Stimulated activated CD4-positive, alpha-beta T cell treated with anti-CD3 and anti-CD28 coated beads, Interleukin-15, amount 100 ng/mL, for 24 hours (primary cell): ENCODE measurements at places on chromosomes 7 and 10.
A peak's percentile ranks its signal among the peaks of the same experiment; 100 is the strongest.

GRCh38 chr7:30920584-30921539 lies 9.2 kb downstream of the AQP1 start:
- no peak for DNase-seq

GRCh38 chr7:73736885-73737284 lies 1.7 kb downstream of the ABHD11 start:
- DNase-seq: no peak

- no peak for DNase-seq
These were observed 31.8 kb downstream of the SLC35B4 start for GRCh38 chr7:134284952-134285351.

- no peak for DNase-seq
These were observed 51.3 kb upstream of the TCF7L2 start for GRCh38 chr10:112898540-112899390.

GRCh38 chr7:50330696-50331095 lies 26.2 kb downstream of the IKZF1 start:
- DNase-seq: no peak

- DNase-seq: no peak
These were observed 547.7 kb upstream of the GALNT17 start for GRCh38 chr7:70583965-70584883.

DNA sequence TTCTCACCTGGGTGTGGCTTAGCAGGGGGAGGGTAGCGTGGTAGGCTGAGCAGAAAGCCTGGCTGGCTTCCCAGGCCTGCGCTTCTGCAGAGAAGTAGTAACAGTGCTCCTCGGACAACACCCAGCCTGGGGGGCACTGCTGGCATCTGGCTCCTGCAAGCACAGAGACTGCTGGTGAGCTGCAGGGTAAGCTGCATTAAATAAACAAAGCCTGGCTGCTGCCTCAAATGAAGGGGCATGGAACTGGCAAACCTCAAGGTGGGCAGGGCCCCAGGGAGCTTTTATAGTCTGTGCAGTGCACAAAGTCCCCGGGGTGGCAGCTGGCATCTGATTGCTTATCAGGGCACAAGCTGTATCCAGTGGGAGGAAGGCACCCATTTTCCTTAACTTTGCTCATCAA lies 3.9 kb downstream of the KLRG2 start:
- DNase-seq: no peak

DNA sequence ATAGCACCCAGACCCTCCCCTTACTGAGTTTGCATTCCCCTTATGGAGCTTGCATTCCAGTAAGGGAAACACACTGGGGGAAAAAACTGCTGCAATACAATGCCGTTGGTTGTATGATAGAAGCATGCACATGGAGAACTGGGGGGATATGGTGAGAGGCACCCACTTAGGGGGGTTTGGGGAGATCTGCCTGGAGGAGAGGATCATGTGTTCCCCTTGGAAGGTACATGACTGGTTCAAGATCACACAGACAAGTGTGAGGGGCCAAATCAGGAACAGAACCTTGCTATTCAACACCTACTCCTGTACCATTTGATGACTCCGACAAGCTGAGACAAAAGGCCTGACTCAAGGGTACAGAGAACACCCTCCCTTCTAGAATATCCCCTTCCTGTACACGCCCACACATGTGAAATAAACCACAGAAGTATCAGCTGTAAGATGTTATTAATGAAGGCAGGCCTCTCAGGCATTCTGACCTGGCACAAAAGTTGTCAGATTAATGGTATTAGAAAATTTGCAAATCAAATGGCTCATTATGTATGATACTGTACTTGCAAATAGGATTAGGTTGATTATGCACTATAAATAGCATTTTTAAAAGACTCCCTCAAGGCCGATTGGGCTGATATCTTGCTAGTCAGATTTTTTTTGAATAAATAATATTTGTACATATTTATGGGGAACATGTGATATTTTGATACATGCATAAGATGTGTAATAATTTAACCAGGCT lies 122.2 kb downstream of the NPY start:
- no peak for DNase-seq

GRCh38 chr7:150954201-150954985 lies 23.7 kb downstream of the KCNH2 start:
- no peak for DNase-seq

GRCh38 chr10:50286996-50287803 lies 35.9 kb upstream of the ASAH2 start:
- no peak for DNase-seq

DNA sequence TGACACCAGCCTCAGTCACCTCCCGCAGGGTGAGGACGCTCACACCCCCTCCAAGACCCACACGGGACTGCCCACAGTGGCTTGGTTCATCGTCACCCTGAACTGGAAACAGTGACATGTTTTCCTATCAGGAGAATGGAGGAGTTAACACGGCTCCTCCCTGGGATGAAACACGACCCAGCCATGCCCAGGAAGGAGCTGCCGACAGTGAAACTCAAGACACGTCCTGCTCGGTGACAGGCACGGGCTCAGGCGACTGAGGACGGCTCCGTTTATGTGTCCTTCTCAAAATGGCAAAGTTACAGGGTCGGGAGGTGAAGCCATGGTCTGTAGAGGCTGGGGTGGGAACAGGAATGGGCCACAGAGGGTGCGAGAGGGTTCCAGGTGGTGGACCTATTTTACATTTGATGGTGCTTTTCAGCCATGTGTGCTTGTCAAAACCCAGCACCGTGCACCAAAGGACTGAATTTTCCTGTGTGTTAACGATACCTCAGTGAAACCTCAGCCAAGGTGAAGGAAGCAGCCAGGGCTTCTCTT lies 272.4 kb downstream of the ADARB2 start:
- DNase-seq: no peak

DNA sequence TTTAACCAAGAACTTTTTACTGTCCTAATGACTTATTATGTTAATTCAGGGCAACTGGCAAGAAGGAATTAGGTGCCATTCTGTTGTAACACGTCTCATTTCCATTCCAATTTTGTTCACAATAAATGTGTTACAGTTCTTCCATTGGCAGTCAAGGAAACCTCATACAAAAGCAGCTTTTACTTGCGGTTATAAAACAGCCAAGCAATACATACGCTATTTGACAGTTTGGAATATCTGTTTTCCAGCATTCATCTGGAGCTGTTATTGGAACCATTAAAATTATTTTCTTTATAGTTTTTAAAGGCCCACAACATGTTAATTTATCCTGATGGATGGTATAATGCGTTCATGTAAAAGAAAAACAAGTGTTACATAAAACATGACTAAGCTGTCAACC lies 33.3 kb downstream of the MTERF1 start:
- no peak for DNase-seq

GRCh38 chr10:11018432-11018841 lies 765 bp downstream of the CELF2 start:
- DNase-seq: peak; percentile 43

- DNase-seq: no peak
These were observed 3.1 kb downstream of the GDF10 start for GRCh38 chr10:47303105-47303504.

GRCh38 chr10:112950714-112951358 lies 789 bp downstream of the TCF7L2 start:
- DNase-seq: peak; percentile 24

- no peak for DNase-seq
These were observed 5.8 kb upstream of the AMZ1 start for GRCh38 chr7:2681929-2682799.

DNA sequence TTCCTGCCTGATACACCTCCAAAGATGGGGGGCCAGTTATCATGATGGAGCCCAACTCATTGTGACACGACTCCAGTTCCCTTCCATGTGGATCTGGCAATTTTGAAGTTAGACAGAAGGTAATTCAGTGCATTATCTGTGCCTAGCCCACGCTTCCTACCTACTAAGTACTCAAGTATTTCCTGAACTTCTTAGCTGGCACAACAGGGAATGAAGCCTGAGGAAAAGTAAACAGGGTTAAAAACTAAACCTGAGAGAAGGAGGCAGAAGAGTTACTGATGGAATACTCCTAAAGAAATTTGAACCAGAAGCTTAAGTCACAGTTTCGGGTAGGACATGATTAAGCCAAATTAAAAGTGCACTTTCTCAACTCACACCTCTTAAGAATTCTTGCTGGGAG lies 1.1 kb upstream of the SEC31B start:
- DNase-seq: no peak

DNA sequence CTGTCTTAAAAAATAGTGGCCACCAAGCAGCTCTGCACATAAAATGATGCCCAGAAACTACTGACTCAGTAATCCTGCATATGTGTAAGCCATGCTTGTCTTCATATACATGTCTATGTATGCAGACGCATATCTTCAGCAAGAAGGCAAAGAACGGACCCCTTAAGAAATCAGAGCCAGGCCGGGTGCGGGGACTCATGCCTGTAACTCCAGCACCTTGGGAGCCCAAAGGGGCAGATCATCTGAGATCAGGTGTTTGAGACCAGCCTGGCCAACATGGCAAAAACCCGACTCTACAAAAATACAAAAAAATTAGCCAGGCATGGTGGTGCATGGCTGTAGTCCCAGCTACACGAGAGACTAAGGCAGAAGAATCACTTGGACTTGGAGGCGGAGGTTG lies 295.0 kb downstream of the TCERG1L start:
- DNase-seq: no peak

- no peak for DNase-seq
These were observed 32.0 kb downstream of the TBATA start for GRCh38 chr10:70753026-70753663.

DNA sequence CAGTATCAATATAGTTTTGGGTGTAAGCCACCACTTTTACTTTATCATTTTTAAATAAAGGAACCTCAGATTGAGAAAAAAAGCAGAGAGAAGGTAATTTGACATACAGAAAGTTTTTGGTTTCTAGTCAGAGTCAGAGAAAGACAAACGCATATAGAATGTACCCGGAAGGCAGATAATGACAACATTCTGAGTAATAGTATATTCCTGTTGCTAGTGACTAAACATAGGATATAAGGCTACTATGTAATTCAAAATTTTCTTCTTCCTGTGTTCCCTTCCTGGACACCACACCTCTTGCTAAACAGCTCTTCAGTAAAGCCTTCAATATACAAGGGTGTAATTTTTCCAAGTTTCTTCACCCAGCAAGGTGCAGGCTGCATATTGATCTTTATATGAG lies 597.6 kb downstream of the PCDH15 start:
- no peak for DNase-seq

GRCh38 chr10:124886610-124887009 lies 55.3 kb upstream of the ZRANB1 start:
- no peak for DNase-seq

- no peak for DNase-seq
These were observed 22.4 kb downstream of the NACAD start for GRCh38 chr7:45066409-45066808.

DNA sequence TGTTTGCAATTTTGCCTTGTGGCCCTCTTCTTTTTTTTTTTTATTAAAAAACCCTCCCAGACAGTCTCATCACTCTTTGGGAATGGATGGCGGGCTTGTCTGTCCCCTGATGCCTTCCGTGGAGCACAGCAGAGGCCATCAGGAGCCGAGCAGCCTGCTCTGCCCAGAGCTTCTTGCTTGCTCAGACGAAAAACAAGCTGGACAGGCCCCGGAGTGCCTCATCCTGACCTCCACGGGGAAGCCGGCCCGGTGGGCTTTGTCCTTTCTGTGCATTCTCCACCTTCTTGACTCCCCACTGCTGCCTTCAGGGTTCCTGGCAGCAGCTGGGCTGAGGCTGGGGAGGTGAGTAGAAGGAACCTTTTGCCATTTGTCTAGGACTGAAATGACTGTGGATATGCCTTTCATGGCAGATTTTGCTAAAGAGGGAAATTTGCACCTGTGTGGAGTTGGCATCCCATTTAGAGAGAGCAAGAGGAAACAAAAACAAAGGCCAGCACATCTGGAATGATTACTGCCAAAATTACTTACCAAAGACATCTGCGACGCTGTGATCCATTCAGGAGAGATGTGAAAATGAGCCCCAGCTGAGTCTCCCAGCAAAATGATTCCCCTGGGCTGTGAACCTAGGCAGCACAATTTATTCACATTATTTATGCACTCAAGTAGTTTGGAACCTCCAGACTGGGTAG lies 108.3 kb downstream of the AOAH start:
- DNase-seq: no peak

- DNase-seq: no peak
These were observed 139.7 kb downstream of the ELFN1 start for GRCh38 chr7:1809601-1810258.

- DNase-seq: no peak
These were observed 70.6 kb upstream of the NXPH1 start for GRCh38 chr7:8362723-8363369.

- no peak for DNase-seq
These were observed 8.8 kb downstream of the TM9SF3 start for GRCh38 chr10:96578022-96578421.

DNA sequence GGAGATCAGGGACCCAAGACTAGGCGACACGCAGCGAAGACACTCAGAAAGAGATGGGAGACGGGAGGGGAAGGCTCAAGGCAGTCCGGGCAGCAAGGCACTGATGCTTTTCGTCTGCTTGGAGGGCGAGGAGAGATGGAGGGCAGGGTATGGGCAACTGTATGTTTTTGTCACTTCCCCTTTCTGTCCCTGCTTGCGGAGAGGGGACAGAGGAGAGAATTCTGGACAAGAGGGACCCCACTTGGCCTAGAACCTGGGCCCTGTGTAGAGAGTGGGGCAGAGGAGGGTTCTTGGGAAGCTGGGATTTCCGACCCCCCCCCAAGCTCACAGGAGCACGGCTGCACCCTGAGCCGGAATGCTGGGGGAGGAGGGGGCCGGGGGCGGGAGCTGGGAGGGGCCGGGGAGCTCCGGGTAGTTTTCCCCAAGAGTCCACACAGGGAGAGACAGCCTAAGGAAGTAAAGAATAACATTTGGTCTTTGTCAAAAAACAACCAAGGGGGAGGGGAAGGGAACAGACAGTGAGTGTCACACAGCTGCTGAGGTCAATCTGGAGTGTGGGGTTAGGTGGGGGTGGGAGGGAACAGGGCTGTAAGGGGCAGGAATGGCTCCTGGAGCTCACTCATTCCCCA lies 1.8 kb downstream of the LRCH4 start:
- no peak for DNase-seq

DNA sequence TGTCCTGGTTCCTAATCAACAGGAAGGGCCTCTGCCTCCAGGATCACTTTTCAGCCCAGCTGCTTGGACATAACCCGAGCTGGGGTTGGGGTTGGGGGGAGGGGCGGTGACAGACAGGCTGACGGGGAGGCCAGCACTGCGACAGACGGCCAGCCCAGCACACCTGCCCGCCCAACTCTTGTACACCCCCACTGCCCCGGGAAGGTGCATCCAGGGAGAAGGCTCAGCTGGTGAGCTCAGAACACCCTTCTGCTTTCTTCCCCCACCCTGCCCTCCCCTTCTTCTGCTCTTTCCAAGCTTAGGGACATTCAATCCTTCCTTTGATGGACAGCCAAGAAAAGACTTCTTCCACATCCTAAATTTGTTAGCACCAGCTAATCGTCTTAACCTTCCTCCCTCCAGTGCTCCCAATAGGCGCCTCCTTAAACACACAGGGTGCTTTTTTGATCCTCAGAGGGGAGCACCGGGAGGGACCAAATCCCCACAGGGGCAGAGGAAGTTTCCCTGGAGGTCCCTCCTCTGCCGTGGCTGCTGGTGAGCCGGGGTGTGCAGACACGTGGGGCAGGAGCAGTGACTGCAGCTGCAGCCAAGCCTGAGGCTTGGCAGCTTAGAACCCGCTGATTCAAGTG lies 44.7 kb downstream of the COL13A1 start:
- no peak for DNase-seq
